ENCODE measurements at places on chromosomes 1 and 21. TPM values are rescaled to one million over a fixed set of nuclear protein-coding genes. Genes with fewer than 3 reads are reported as not detected.

DNA sequence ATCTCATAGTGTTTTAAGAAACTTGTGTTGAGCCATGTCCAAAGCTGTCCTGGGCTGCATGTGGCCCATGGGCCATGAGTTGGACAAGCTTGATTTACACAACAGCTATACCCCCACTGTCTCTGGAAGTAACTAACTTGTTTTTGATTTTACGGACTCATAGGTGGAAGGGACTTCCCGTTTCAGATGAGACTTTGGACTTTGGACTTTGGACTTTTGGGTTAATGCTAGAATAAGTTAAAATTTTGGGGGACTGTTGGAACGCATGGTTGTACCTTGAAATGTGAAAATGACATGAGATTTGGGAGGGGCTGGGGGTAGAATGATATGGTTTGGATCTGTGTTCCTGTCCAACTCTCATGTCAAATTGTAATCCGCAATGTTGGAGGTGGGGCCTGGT, 52.6 kb upstream of the ZSWIM5 start:
- H3K4me1 ChIP-seq: no peaks in the 10 kb centered on the region
- H3K4me3 ChIP-seq: no peak overlapping the region
- no peaks in the 10 kb centered on the region for H3K36me3 ChIP-seq

GRCh38 chr21:32426066-32426465, 13.6 kb downstream of the EVA1C start:
- no peaks in the 10 kb centered on the region for H3K36me3 ChIP-seq
- no peak overlapping the region for H3K27ac ChIP-seq
- no peak overlapping the region for H3K4me3 ChIP-seq
- H3K4me1 ChIP-seq: no peaks in the 10 kb centered on the region
- peaks cover 14% of the 10 kb centered on the region for H3K27me3 ChIP-seq
- DNase-seq: no peak

GRCh38 chr1:62706985-62707743, 19.0 kb upstream of the DOCK7 start:
- no peak overlapping the region for H3K27ac ChIP-seq
- 0 out of 3 replicates have a peak, but pooled peaks cover 2% of the 10 kb centered on the region for H3K4me1 ChIP-seq
- H3K27me3 ChIP-seq: no peaks in the 10 kb centered on the region
- no peak overlapping the region for H3K4me3 ChIP-seq
- H3K36me3 ChIP-seq: no peaks in the 10 kb centered on the region
- no peak for DNase-seq

Gene CLDN8
- total RNA-seq: not detected

All from K562 (cell line).